ENCODE measurements at places on chromosomes 1 and 21.

DNA sequence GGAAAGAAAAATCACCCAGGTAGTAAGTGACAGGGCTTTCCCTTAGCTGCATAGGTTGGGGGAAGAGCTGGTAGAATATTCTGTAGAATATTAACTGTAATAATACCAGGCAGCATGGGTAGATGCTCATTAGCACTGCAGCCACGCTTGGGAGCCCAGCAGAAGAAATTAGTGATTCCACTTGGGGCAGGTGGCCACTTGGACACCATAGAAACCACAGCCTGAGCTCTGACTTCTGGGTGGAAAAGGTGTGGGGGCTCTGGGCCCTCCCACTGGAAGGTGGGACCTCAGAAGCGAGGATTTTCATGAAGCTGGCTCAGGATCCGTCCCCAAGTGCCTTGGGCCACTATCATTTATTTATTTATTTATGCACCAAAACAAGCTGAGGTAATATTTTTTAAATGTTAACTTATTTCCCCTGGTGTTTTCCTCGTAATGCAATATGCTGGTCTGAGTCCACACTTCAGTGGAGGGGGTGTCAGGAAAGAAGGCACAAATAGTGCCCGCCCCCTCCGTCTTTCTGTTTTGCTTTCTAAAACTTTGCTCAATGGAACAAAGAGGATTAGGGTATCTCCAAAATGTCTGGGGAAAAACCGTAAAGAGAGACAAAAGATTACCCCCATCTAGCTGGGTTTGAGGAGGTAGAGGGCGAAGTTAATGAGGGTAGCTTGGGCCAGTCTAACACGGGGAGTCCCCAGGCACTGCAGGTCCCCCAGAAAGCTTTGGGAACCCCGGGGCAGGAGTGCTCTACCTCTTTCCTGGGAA lies 75.2 kb upstream of the GADD45A start:
- no peak for DNase-seq

- DNase-seq: no peak
Observed at GRCh38 chr1:24018611-24019580, 38.8 kb upstream of the SRSF10 start.

GRCh38 chr1:247111700-247112478 lies 7.7 kb upstream of the ZNF669 start:
- DNase-seq: peak; percentile 42

GRCh38 chr21:46295996-46296752 lies 10.0 kb downstream of the YBEY start:
- DNase-seq: peak; percentile 70

- peak; percentile 16 for DNase-seq
Observed at GRCh38 chr1:53551428-53551995, 92.3 kb downstream of the DMRTB1 start.

DNA sequence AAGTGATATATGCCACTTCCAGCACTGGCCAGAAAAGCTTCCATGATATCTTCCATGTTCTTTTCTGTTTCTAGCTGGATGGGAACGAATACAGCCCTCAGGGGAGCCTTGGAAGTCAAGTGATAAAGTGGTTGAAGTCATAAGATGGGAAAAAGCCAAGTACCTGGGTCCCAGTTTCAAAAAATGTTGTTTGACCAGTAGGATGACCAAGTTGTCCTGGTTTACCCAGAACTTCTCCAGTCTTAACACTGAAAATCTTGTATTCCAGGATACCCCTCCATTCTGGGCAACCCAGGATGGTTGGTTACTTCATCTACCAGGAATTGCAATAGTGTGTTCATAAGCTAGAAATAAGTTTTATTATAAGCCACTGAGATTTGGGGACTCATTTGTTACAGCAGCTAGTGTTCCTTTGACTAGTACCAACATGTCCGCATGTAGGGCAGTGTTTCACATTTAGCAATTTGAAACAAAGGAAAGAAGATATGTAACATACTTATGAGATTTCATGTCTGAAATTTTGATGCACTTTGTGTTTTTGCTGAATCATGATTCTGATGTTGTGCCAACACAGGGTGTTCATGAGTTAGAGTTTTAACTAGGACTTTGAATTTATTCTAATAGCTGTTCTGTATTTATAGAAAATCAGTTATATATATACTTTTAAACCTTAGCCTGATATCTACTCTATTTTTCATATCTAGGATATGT lies 139.9 kb downstream of the TPR start:
- DNase-seq: no peak

DNA sequence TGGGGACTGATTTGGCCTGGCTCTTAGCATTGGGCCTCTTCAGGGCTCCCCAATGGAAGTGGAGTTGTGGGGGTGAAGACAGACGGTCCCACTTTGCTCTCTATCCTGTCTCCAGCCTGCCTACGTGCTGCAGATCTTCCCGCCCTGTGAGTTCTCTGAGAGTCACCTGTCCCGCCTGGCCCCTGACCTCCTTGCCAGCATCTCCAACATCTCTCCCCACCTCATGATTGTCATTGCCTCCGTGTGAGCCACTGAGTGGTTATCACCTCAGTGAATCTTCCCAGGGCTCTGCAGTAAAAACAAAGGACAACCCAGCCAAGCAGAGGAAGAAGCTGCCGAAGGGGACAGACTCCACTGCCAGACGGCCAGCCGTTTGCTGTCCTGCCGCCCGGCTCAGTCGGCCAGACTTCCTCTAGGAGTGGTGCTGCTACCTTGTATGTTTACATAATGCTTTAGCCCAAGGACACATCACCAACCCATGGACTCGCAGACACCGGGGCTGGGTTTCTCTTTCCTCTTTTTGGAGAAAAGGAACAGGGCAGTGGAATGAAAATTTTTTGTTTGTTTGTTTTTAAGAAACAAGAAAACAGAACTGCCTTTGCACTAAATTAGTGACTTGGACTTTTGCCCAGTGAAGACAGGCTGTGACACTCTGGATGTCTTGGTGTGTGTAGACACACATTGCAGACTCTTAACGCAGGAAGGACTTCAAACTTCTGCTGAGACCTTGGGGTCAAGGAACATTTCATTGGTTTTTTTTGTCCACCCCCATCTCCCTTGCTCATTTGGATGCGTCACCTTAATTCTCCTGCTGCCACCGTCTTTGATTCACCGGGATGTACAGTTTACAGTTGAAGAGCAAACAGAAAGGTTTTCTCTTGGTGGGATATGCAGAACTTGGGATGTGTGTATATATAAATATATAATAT lies 36.5 kb downstream of the ZBTB17 start:
- DNase-seq: peak; percentile 30

- no peak for DNase-seq
Observed at GRCh38 chr1:25243907-25244306, 3.3 kb downstream of the RSRP1 start.

Measured in activated T-cell treated with anti-CD3 and anti-CD28 coated beads, Interleukin-2, amount 50 U/mL, for 24 hours (primary cell).